Activated T-helper 1 cell treated with anti-CD3 and anti-CD28 coated beads, Interleukin-12 subunit alpha, Interleukin-12 subunit beta, Interleukin-2, Interleukin-4 antibody, amounts not matched to agents 30 ng/mL and 10 ng/mL and 1 ng/mL, durations not matched to agents 14 hours and 24 hours and 36 hours (primary cell): ENCODE measurements at places on chromosomes 7 and 10.

- peak; percentile 91 for DNase-seq
Measured at GRCh38 chr10:91220194-91220953, at the start of gene PCGF5. Gene PCGF5 (plus strand): TSS chr10:91220663. CDS start chr10:91222872, 2,209 bp downstream.

- no peak for DNase-seq
Measured at GRCh38 chr10:30877111-30877510, 154.6 kb downstream of the ZNF438 start.

DNA sequence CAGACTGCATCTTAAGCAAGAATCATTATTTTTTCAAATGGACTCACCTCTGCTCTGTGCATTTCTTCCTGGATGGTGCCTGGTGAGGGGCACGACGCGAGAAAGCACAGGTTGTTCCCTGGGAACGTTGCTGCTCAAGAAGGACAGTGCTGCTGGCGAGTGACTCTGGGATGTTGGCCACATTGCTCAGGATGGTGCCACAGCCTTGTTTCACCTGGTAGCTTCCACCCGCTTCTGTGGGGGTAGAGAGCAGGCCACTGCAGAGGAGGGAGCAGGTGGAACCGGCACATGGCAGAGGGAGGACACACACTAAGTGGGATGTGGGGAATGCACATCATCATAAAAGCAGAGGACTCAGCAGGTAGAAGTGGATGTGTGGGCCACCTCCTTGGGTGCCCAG lies 444.7 kb downstream of the TCERG1L start:
- DNase-seq = no peak

- no peak for DNase-seq
Measured at GRCh38 chr10:15361131-15361530, 10.0 kb downstream of the FAM171A1 start.

- no peak for DNase-seq
Measured at GRCh38 chr10:43073191-43073590, 3.7 kb upstream of the RET start.

GRCh38 chr10:62794306-62794705 lies 10.2 kb upstream of the ADO start:
- DNase-seq = no peak

- no peak for DNase-seq
Measured at GRCh38 chr10:408236-408635, 273.0 kb downstream of the ZMYND11 start.

DNA sequence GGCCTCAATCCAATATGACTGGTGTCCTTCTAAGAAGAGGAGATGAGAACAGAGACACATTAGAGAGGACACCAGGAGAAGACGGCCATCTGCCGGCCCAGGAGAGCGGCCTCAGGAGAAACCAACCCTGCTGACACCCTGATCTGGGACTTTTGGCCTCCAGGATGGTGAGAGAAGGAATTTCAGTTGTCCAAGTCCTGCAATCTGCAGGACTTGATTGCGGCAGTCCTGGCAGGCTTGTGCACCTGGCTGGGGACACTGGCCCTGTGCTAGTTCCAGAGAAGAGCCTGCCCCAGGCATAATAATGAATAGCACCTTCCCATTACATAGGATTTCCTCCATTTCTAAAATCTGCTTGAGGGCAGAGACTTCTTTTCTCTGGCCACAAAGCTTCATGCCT lies 409.9 kb upstream of the SHH start:
- DNase-seq = no peak

GRCh38 chr10:96495544-96495943 lies 18.2 kb downstream of the TLL2 start:
- no peak for DNase-seq

DNA sequence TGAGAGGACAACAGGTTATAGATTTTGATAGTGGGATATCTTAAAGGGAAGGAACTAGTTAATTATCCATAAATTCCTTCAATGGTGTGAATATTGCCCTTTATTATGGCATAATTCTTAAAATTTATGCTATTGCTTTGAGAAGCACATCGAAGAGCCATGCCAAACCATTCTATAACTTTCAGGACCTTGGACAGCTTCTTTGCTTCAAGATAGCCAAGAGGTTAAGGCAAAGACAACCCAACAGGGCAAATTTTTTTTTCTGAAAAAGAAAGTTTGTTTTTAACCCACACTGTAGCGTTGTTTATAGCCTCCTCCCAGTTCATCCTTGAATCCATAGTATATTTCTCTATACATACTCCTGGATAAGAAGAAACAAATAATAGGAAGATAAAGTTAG lies 103.2 kb downstream of the NRG3 start:
- DNase-seq = no peak

DNA sequence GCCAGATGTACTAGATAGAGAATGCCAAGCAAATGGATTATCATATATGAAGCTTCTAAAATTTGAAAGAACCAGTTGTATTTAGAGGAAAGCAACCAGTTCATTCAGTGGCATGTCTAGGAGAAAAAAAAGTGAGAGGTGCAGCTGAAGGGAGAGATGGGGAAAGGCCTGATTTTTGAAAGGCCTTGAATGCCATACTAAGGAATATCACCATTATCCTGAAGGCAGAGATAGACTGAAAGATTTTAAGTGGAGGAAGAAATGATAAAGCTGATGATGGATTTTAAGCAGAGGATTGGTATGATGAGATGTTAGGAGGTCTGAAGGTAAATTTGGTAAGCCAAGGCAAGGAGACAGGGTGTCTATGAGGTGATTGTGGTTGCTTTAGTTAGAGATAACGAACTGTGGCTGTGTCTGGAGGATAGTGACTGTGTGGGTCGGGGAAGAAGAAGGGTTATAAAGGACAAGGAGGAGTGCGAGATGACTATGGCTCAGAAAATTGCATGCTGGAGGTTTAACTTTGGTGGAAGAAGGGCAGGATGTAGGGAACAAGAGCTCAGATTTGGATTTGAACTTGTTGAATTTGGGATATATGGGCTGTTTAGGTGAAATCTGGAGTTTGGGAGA lies 330.8 kb downstream of the EXOC4 start:
- DNase-seq = no peak

DNA sequence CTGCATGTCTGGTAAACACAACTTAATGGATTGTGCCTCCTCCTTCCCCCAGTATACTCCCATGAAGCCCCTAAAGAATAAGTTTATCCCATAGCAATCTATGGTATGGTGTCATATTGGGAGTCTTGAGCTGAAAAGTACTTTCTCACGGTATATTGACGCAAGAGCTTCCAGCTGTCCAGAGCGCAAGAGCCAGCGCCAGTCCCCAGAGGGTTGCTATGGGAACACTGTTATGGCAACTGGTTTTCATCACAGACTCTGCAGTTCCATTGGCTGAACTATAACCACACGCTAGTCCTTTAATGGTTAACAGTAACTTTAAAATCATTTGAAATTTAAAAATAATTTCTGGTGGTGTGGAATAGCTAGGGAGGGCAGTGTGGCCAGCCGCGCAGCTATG lies 46.9 kb downstream of the PRPF18 start:
- DNase-seq = no peak

DNA sequence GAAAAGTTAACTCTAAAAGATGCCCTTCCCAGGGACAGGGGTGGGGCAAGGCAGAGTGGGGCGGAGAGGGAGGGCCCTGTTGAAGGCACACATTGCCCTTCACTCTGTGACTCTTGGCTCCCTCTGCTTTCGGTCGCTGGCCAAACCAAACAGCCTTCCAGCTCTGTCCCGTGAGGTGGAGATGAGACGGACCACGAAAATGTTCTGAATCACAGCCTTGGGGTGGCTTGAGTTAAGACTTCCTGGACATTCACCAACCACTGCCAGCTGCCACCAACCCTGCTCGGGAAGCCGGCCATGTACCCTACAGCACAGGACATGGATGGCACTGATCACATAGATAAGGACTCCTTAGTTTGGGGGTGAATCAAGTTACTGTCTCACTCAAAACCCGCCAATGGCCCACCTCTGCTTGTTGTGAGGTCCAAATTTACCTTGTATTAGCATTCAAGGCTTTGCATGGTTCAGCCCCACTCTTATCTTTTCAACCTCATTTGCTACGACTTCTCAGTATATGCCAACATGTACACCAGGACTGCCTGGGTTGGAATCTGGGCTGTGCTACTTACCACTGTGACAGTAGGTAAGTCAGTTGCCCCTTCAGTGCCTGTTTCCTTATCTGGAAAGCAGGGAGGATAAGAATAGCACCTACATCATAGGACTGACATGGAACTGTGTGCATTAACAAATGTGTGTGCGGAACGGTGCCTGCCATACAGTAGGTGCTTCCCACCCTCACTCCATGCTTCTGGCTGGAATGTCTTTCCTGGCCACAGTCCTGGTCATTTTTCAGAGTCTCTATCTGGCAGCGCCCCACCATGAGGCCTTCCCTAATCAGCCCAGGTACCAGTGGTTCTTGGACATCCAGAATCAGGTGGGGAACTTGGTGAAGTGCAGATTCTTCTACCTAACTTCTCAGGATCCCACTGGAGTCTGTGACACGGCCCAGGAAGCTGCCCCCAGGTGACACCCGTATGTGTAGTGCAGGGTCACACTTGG lies 28.0 kb downstream of the ITPRIP start:
- DNase-seq = no peak

GRCh38 chr10:21727452-21728168 lies 193.6 kb downstream of the MLLT10 start:
- no peak for DNase-seq

DNA sequence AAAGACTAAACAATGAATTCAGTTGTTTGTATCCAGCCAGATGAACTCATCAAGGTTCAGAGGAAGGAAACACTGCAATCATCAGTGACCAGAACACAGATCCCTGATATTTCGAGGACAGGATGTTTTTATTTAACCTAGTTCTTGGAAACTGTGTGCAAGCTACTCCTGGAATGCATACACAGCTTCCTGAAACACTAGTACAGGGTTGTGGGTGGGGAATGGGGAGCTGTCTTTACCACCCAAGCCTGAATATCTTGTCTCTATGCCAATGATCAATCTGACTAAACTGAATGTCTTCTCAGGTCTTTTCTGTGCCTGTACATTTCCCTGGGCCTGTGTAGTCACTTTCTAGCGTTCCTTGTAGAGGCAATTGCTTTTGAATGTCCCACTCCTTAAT lies 374.6 kb downstream of the CALN1 start:
- DNase-seq = no peak

GRCh38 chr7:85734823-85735222 lies 548.0 kb upstream of the SEMA3D start:
- no peak for DNase-seq

DNA sequence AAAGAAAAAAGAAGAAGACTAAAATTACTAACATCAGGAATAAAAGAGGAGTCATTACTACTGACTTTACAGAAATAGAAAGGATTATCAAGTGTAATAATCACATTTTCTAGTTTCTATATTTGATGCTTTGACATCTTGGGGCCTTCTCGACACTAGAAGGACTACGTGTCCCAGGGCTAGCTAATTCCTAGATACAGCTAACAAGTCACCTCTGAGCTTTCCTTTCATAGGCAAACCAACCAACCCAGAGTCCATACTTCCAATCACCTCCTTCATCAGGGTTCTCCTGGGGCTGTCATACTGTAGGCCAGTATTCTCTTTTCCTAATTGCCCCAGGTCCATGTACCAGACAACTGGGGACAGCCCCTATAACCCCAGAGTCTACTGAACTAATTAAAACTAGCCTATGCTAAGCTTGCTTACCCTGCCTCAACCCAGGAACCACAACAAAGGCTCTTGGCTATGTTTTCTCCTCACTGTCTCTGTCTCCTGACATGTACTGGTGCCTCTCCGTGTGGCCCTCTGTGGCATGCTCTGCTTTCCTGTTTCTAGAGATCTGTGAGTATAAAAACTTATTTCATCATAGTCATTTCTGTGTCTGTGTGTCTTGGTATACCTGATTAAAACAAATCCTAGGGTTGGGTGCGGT lies 6.7 kb upstream of the PARP12 start:
- DNase-seq = no peak

DNA sequence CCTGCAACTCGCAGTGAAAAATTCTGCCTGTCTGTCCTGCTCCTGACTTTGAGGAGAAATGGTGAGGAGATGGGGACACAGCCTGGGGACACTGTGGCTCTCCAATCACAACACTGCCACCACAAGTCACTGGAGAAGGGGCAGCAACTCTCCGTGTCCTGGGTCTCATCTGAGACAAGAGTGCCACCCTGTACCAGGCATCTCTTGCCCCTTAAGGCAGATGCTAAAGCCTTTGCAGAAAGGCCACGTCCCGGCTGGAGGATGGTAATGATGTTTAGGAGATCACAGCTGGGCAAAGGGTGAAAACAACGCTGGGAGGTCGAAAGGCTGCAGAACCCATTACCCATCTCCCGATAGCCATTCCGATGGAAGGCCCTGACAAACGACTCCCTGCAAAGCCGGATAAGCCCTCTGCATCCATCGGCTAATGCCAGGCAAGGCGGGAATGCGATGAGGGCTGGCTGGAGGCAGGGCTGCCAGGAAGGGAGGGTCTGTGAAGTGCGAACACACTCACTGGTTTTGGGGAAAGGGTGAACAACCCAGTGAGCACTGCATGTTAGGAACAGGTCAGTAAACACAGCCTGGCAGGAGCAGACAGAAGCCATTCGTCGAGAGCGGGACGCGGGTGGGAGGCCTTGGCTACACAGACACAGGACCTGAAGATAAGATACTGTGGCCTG lies 190.8 kb downstream of the ADARB2 start:
- no peak for DNase-seq

GRCh38 chr10:129786216-129786615 lies 177.9 kb downstream of the EBF3 start:
- no peak for DNase-seq

DNA sequence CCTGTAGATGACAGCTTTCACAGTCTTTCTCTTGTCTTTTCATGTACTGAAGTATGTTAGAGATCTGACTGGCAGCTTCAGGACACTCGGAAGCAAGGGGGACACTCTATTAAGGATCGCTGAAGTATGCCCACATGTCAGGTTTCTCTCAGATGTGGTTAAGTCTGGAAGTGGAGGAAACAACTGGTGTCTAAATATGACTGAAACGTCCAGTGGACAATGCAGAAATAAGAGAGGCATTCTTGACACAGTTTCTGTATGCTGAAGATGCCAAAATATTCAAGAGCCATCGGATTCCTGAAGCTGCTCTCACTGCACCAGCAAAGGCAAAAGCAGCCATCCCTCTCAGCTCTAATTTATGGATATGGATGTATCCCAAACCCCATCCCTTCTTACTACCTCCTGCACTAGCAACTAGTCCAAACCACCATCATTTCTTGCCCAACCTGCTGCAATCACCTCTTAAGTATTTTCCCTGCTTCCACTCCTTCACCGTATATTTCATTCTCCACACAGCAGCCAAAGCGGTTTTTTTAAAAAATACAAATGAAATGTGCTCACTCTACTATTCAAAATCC lies 113.4 kb downstream of the REEP3 start:
- DNase-seq = no peak

DNA sequence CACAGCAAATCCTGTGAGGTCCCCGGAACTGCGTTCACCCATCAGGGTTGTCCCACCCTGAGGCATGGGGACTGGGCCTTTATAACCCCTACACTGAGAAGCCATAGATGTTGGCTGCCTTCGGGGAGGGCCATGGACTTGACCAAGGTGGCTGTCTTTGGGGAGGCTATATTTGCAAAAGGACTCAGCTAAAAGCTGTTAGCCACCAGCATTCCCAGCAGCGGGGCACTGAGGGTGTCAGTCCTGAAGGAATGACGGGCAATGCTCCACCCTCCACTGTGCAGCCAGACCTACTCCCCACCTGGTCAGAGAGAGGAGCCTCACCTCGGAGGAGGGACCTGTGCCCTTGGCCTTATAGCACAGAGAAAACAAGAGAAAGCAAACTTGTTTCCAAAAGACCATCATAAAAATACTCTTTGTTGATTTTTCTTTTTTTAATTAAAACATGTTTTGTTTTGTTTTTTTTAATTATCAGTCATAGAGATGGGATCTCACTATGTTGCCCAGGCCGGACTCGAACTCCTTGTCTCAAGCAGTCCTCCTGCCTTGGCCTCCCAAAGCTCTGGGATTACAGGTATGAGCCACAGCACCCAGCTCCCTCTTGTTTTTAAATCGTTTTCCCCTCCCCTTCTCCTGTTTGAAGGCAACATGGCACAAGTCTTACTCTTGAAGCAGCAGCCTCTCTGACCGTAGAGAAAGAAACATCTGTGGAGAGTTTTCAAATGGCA lies 26.7 kb upstream of the CUX1 start:
- no peak for DNase-seq
